Activated T-cell treated with anti-CD3 and anti-CD28 coated beads, Interleukin-2, amount 50 U/mL, for 48 hours (primary cell): ENCODE measurements at places on chromosomes 11 and 22.

DNA sequence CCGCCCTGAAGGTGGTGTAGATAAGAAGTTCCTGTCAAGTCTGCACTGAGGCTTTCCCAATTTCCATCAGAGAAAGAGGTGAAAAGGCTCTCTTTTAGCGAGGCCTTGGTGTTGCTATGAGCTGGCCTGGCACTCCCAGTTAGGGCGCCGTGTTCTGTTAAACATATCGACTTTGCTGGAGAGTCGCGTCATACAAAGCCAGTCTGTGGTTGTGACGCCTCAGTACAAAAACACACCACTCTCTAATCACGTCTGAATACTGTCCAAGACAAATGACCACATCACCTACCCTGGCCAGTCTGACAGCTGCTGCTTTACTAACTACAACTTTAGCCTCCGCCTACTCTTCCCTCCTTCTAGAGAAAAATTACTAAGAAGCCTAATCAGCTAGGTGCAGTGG is 8.0 kb upstream of the TOLLIP start:
- no peak for DNase-seq

GRCh38 chr11:16382638-16383380 is 26.5 kb upstream of the SOX6 start:
- no peak for DNase-seq

DNA sequence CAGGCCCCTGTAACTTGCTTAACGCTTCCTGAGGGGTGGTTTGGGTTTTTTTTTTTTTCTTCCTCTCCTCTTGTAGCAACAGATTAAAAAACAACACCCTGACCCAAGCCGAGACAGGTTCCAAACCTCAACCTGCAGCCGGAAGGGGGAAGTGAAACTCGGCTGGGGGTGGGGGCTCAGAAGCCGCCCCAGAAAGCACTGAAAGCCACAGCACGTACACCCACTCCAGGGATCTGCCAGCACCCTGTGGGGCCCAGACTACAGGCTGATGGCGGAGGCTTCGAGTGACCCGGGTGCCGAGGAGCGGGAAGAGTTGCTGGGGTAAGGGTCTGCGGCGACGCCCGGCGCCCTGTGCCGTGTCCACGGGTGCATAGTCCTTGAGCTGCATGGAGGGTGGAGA is at the start of gene LSP1:
LSP1 (plus strand) TSS at position 208 of the 400 bp plus-strand sequence; CDS start at position 269, 61 bp downstream.
- peak; percentile 87 for DNase-seq

GRCh38 chr22:44184006-44184405 is 3.3 kb downstream of the PARVG start:
- DNase-seq, result no peak

DNA sequence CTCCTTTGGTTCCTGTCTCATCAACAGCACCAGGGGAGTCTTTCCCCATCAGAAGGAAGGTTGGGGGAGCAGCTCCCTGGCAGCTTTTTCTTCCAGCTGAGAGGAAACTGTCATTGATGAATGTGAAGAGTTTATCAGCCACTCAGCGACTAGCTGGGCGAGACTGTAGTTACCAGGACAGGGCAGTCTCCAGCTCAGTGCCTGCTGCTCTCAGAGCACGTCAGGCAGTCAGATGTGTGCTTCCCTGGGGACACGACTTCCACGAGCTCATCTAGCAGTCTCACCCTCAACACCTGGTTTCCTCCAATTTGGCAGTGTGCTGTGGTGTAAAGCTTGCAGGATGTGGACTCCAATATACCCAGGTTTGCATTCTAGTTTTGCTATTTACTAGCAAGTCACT is 12.5 kb upstream of the C1QTNF4 start:
- no peak for DNase-seq

GRCh38 chr11:44611687-44612434 is 46.4 kb downstream of the CD82 start:
- DNase-seq, result peak; percentile 69

DNA sequence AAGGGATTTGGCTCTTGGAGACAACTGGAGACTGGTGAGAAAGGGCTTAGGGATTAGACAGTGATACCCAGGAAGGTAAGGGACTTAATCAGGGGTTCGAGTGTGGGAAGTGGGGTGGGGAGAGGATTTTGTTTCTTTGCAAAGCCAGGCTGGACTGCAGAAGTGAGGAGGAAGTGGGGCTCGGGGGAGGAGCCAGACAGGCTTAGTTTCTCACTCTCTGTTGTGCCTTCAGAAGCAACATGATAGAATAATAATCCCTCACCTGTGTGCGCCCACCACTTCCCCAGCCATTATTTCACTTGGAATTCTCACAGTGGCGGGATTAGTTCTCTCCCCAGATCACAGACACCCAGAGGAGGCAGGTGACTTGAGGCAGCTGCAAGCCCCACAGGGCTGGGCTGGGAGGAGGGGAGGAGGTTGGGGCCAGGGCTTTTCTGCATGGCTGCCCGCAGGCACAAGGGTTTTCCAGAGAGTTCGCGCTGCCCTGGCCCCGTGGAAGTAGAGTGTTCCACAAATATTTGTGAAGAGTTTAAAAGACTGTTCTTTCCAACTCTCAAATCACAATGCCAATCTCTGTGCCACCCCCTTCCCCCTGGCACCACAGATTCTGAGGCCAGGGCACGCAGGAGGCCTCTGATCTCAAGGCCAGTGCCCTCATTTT is 4.0 kb upstream of the SEC14L2 start:
- no peak for DNase-seq

GRCh38 chr11:9210922-9211320 is 54.2 kb downstream of the DENND5A start:
- no peak for DNase-seq

DNA sequence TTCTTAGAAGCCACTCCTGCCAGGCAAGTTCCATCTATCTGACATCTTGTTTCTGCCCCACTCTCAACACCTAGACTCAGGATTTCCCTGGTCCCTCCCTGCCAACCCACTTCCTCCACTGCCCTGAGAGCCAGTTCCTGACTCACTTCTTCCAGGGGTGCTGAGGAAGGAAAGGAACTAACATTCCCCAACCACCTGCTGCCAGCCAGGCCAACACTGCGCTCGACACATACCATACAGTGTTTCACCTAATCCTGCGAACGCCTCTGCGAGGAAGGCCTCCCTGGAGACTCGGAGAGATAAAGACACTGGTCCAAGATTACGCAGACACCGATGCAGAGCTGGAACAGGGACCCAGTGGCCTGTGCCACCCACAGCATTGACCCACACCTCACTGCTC is 40.2 kb downstream of the MICAL3 start:
- DNase-seq, result no peak

DNA sequence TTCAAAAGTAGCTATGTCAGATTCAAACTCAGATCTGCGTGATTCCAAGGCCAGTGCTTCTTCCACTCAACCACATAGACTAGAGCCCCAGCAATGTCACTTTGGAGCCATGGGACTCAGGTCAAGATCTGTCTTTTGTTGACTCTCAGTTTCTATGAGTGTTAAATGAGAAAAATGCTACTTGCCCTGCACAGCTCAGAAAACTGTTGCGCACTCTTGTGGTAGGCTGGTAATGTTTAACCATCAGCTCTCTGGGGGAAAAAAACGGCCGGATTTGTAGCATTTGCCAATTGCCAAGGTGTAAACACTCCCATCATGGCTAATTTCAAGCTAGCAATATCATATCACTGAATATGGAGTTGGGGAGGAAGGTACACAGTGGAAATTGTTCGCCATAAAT is 328.1 kb upstream of the SYN3 start:
- DNase-seq, result no peak

DNA sequence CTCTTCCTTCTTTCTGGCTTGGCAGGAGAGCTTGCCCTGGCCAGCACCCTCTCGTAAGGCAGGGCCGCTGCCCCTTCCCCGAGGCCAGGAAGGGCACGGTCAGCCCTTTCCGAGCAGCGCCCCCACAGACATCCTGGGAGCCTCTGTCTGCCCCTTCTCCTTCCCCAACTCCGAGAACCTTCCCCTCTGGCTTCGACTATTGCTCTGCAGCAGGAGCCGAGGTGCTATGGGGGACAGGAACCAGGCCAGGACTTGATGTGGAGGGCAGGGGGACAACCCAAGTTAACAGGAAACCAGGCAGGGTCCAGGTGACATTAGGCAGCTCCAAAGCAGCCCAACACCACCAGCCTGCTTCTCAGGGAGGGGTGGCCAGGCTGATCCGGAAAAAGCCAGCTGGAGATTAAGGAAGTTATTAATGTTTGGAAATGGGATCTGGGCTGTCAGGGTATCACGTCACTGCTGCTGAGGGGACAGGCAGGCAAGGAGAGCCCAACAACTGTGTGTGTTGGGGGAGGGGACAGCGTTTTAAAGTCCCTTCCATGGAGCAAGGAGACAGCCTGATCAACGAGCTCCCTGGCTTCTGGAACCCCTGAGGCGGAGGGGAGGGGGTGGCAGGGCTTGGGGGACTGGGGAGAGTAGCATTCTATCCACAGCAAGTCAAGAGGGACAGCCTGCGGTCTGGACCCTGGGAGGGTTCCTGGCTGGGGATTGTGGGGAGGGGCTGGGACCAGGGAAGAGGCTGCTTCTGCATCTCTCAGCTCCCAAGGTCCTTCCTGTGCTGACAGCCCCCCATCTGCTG is 27.3 kb downstream of the SYT7 start:
- no peak for DNase-seq

- DNase-seq, result no peak
Observed at GRCh38 chr22:31938296-31938695, 6.0 kb upstream of the YWHAH start.

DNA sequence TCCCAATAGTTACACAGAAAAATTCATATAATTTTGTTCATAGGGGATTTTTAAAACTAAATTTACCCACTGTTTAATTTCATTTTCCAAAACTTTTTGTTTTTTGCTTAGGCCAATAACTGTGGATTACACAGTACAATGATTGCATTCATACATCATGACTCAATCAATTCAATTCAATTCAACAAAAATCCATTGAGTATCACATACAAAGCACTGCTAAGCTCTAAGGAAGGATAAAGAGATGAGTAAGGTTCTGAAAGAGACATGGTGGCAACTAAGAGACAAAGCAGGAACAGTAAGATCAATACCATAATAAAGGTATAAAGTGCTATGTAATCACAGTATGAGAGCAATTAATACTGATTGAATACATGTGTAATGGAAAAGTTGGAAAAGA is 9.4 kb upstream of the LAYN start:
- no peak for DNase-seq

GRCh38 chr11:859394-860131 is 16.9 kb downstream of the TSPAN4 start:
- DNase-seq, result no peak

DNA sequence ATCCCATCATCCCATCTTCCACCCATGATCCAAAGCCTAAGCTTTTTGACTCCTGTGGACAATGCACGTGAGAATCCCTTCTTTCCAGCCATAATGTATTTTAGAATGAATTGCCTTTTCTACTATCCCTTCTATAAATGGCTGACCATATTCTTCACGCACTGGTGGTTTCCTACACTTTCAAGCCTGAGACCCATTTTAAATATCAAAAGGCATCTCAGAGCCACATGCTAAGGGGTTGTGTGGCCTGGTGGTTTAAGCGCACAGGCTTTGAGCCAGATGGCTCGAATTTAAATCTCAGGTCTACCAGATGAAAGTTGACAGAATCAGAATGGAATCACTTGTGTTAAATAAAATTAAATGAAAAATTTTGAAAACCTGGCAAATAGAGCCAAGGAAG is 54.5 kb downstream of the C11orf91 start:
- no peak for DNase-seq

- DNase-seq, result no peak
Observed at GRCh38 chr11:76277298-76278175, 71.2 kb upstream of the WNT11 start.

DNA sequence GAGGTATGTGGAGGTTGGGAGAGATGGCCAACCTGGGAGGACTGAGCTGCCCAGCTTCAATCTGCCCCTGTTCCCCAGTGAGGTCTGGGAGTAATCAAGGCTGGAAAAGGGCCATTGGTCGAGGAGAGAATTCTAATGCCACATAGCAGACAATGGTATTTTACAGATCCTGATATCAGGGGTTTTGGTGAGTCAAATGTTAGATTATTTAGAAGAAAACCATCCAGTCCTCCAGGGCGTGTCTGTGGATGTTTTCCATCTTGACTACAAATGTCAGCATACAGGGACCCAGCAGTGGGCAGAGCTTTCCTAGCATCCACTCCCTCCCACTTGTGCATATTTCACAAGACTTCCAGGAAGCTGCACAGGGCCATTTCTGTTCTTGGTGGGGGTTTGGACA is 107.9 kb downstream of the SCN3B start:
- no peak for DNase-seq

GRCh38 chr22:44538518-44539315 is 40.7 kb upstream of the RTL6 start:
- DNase-seq, result no peak

DNA sequence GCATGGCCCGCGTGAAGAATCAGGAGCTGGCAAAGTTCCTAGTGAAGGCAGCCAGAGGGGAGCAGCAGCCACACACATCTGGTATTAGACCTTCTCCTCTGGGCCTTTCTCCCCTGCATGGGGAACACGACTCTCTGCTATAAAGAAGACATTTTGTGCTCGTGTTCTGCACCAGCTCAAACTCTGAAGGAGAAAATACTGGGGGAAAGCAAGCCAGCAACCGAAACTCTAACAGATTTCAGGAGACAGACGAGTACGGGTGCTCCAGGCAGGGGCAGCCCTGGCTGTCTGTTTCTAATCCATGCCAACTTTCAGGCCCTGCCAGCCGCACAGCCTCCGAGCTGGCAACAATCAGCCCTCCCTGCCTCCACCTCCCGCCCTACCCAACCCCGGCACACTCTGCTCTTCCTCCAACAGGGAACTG is 296.3 kb downstream of the BRD1 start:
- DNase-seq, result no peak

DNA sequence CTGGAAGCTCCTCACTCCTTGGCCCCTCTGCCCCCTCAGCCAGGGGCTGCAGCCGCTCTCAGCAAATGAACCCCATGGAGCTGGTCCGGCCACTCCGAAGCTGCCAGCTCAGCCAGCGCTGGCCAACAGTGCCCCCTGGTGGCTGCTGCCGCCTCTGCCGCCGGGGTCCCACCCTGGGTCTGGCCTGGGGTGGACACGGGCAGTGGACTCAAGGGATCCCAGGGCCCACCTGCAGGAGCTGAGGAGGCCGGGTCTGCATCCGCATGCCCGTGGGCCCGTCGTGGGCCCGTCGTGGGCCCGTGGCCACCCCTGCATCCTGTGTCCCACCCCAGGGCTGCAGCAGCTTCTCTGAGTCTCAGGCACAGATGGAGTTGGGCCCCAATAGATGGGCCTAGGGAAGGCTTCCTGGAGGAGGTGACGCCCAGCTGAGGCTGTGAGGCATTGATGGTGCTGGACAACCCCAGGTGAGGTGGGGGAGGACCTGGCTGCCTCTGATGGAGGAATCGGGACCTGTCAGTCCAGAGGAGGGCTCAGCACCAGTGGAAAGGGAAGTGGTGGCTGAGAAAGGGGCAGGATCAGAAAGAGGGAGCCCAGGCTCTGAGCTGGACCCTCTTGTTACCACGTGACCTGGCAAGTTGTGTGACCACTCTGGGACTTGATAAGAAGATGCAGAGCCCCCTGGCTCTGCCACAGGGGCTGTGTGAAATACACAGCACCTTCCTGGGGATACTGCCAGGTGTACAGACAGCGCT is 522.3 kb downstream of the BRD1 start:
- peak; percentile 81 for DNase-seq

- no peak for DNase-seq
Observed at GRCh38 chr22:36520423-36520822, 8.5 kb downstream of the EIF3D start.
